Upper lobe of right lung (tissue), 1 donor: ENCODE measurements at places on chromosomes 1 and 21. TPM values are rescaled to one million over a fixed set of nuclear protein-coding genes. Genes with fewer than 3 reads are reported as not detected.

CD1E gene
- 3.8 TPM for total RNA-seq

CLCA1 gene
- total RNA-seq: not detected

PLPPR4 gene
- total RNA-seq: 3.0 TPM

GRCh38 chr1:33185541-33185940, 3.7 kb upstream of the TRIM62 start:
- no peak overlapping the region for H3K27ac ChIP-seq
- H3K27me3 ChIP-seq: no peaks in the 10 kb centered on the region
- H3K36me3 ChIP-seq: no peaks in the 10 kb centered on the region
- H3K4me1 ChIP-seq: no peaks in the 10 kb centered on the region
- no peak overlapping the region for H3K4me3 ChIP-seq

CFHR2 gene
- not detected for total RNA-seq

ACKR1 gene
- 146 TPM for total RNA-seq
